ENCODE measurements at places on chromosomes 5 and 9.

DNA sequence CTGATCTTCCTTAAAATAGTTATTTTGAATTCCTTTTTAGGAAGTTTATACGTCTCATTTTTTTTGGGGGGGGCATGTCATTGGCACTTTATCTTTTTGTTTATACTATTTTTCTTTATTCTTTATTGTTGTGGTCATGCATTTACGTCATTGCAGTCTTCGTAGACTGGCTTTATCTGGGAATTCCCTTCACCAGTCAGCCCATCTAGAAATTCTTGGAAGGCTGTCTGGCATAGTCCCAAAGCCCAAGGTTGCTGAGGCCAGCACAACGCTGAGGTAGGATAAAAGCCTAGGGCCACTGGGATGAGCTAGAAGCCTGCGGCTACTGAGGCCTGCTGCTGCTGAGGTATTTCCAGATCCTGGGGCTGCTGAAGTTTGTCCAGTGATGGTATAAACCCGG lies 121.5 kb downstream of the ISOC1 start:
- DNase-seq: no peak

GRCh38 chr5:8188874-8189565 lies 320.1 kb downstream of the MTRR start:
- no peak for DNase-seq

DNA sequence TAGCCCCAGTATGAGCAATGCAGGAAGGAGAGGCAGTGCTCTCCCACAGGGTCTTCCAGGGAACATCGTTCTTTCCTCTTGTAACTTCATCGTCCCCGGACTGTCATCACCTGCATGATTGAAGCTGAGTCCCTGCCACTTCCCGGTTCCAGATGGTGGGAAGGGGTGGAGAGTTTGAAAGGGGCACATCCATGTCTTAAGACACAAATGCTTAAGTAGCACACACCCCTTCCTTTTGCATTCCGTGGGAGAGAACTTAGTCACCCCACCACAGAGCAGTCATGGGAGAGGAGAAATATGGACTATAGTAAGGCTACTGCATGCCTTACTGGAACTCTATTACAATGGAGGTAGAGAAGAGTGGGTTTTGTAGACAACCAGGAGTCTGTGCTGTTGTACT lies 165.3 kb upstream of the GAS1 start:
- no peak for DNase-seq

GRCh38 chr5:163503106-163504078 lies 2.0 kb upstream of the MAT2B start:
- DNase-seq: peak; percentile 76

DNA sequence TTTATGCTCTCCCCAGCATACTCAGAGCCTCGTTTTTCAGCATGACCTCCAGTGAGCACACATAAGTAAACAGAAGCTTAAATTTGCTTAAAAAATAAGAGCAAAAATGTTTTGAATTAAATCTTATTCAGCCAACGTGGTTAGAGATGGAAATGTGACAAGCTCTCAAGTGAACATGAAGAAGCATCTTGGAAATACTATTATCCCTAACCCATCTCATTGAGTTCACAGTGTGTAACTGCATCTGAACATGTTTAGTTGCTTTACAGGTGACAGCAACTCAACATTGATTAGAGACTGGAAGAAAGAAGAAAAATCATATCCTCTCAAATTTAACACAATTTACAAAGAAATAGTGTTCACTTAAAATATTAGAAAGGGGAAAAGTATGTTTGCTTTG lies 1785.1 kb downstream of the MAT2B start:
- no peak for DNase-seq

GRCh38 chr5:166719991-166720390 lies 1571.5 kb upstream of the WWC1 start:
- no peak for DNase-seq

- DNase-seq: peak; percentile 82
Observed at GRCh38 chr9:92954049-92954861, 6.9 kb downstream of the FGD3 start.

DNA sequence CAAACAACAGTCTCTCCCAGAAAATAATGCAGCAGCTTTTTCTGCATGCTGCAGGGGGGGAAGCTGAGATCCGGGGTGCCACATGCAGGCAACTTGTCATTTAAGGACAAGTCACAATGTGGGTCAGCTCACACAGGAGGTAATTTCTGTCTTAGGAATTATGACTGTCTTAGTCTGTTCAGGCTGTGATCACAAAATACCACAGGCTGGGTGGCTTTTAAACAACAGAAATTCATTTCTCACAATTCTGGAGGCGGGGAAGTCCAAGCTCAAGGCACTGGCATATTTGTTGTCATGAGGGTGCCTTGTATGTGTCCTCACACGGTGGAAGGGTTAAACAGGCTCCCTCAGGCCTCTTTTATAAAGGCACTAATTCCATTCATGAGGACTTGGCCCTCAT lies 127.7 kb downstream of the DIRAS2 start:
- DNase-seq: peak; percentile 26

GRCh38 chr5:143653766-143654282 lies 158.1 kb upstream of the HMHB1 start:
- DNase-seq: no peak

DNA sequence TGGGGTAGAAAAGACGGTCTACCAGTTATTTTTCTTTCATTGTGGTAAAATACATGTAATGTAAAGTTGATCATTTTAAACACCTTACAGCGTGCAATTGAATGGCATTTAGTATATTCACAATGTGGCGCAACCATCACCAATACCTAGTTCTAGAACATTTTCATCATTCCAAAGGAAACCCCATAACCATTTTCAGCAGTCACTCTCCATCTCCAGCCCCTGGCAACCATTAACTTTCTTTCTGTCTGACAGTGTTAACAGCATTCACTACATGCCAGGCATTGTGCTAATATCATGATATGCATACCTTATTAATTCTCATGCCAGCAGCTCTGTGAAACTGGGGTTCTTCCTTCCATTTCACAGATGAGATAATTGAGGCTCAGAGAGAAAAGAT lies 32.0 kb downstream of the PTGS1 start:
- DNase-seq: no peak

GRCh38 chr9:110115341-110115820 lies 92.6 kb downstream of the C9orf152 start:
- no peak for DNase-seq

GRCh38 chr5:116573279-116573701 lies 1.3 kb downstream of the SEMA6A start:
- DNase-seq: peak; percentile 22

- peak; percentile 9 for DNase-seq
Observed at GRCh38 chr5:95027151-95027721, 257.7 kb downstream of the MCTP1 start.

DNA sequence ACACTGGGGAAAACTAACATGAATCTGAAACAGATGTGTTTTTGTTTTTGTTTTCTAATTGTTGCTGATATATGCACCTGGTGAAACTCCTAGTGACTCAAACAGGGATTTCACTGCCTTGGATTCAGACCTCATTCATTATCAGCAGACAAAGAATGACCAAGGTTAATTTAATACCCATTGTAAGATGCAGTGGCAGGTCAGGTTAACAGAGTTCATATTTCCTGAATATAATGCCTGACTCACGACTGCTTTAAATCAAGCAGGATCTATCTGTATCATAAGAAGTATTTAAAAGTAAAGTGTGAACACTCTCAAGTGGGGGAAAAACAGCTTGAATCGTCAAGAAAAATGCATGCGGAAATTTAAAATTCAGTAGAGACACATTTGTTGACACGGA lies 5.5 kb downstream of the JAKMIP2 start:
- DNase-seq: no peak

- DNase-seq: no peak
Observed at GRCh38 chr5:119021149-119021732, 32.9 kb upstream of the DTWD2 start.

GRCh38 chr5:137148159-137148558 lies 351.0 kb downstream of the SPOCK1 start:
- no peak for DNase-seq

- DNase-seq: peak; percentile 50
Observed at GRCh38 chr5:32020271-32020670, 153.8 kb downstream of the GOLPH3 start.

- peak; percentile 66 for DNase-seq
Observed at GRCh38 chr5:32589416-32589815, 4.1 kb downstream of the SUB1 start.

DNA sequence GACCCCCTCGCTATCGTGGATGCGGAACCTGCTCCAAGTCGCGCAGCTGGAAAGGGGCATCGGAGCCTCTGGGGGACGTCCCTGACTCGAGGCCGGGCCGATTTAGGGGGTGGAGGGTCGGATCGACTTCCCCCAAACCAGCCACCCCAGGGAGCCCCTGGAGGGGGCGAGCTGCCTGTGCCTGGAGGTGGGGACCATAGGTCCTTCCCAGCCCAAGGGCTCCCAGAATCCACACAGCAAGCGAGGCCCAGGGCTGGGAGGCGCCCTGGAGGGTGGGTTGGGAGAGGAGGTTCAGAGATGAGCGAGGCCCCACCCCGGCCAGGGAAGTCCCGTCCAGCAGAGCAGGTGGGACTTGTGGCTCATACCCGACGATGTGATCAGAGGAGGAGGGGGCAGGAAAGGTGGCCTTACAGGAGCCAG lies 147.6 kb downstream of the GAPVD1 start:
- DNase-seq: peak; percentile 43

- DNase-seq: peak; percentile 59
Observed at GRCh38 chr5:30040488-30041118, 1152.9 kb upstream of the CDH6 start.

DNA sequence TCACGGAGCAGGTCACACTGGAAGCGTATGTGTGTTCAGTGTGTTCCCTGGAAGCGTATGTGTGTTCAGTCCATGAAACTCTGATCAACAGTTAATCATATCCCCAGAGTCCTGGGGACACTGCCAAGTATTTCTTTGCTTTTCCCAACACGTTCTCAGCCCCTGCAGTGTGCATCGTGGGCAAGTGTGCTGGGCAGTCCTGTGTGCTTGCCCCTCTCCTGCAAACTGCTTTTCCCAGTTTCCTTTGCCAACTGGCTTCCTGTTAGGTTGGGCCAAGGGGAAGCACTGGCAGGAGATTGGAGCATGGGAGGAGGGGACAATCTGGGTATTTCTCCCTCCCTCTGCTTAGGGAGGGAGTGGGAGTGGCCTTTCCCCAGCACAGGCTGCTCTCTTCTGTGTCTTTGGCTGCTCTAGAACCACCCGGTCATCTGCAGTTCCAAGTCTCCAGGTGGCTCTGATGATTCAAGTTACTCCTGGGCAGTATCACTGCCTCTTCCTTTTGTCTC lies 36.8 kb upstream of the NEK6 start:
- no peak for DNase-seq

DNA sequence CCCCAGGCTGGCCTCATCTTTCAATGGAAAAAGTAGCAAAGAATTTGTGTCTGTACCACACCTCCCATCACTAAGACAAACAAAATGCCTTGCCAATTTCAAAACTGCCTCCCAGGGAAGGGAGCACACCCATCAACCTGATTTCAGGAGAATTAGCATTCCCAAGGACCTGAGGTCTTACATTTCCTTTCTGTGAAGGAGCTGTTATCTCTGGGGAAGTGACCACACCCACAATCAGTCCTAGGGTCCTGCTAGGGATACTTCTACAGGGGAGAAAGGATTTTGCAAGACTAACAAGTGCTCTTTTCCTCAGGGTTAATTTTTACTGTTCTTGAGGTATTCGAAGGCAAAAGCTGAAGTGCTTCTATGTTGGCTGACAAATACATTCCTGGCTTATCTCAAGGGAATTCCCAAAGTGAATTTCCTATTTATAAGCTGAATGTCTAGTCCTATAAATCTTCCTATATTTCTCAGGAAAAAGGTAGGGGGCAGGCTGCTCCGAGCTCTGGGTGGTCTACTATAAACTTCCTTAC lies 97.4 kb upstream of the ITGA1 start:
- DNase-seq: no peak

GRCh38 chr5:168879929-168880328 lies 300.8 kb upstream of the PANK3 start:
- peak; percentile 79 for DNase-seq

DNA sequence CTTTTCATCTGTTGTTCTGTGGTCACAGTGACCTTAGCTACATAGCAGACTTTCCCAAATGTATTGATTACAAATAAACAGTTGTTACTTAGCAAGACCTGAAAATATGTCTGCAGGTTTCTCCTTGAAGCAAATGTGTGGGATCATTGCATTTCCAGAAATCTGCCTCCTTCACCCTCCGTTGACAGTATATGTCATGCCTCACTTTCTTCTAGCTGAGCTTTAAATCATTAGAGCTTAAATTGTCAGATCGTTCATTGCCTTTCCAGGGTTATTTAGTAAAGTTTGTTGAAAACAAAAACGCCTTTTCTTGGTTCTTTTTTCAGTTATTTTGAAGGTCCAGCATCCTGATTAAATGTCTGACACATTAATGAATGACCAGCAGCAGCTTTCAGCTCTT lies 2.3 kb upstream of the MAML1 start:
- no peak for DNase-seq

- DNase-seq: no peak
Observed at GRCh38 chr5:103896593-103896992, 334.0 kb upstream of the NUDT12 start.

GRCh38 chr5:140372971-140373487 lies 13.0 kb downstream of the SLC4A9 start:
- DNase-seq: peak; percentile 51

DNA sequence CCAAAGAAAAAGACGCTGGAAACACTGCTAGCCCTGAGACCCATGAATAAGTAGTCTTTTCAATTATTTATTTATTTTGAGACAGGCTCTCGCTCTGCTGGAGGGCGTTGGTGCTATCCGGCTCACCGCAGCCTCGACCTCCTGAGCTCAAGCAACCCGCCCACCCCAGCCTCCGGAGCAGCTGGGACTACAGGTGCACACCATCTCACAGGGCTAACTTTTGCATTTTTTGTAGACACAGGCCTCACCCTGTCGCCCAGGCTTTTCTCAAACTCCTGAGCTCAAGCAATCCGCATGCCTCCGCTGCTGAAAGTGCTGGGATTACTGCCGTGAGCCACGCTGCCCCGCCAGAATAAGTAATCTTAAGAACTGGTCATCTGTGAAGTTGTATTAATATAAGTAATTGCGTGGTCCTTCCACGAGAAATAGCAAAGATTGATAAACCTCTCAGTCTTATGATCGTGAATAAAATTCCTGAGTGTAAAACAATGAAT lies 1.6 kb downstream of the ANXA2R start:
- DNase-seq: peak; percentile 50

DNA sequence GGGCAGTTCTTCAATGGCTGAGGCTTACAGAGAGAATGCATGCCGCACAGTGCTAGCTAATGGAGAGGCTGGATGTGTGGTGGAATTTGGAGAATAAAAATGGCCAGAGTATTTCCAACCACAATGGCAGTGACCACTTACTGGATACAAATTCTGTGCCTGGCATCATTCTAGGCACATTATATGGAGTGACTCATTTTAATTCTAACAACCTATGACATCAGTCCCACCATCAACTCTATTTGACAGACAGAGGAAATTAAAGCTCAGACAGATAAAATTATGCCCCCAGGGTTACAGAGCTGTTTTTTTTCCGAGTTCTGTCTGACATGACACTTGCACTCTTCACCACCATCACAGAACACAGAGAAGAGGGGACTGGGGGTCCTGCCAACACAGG lies 105.6 kb upstream of the IL12B start:
- no peak for DNase-seq

DNA sequence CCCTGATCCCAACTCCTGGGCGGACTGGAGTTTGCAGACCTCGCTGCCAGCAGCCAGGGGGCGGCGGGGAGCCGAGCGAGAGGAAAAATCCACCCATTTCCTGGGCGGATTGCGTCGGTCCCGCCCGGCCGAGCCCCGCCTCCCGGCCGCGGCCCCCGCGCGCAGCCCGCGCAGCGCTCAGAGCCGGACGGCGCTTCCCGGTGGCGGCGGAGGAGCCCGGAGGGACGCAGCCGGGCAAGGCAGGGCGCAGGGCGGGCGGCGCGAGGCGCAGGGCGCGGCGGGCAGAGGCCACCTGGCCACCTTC lies at the start of gene OLFM1:
Gene OLFM1, plus strand, starts transcription at position 180 of the 304 bp plus-strand sequence. CDS start 322 bp downstream, outside the sequence.
- DNase-seq: peak; percentile 9
